Right renal pelvis (tissue), 4 donors: ENCODE measurements at places on chromosomes 12 and 14.

- DNase-seq, result no peak
These were observed 138.5 kb upstream of the NOS1 start for GRCh38 chr12:117499759-117500485.

DNA sequence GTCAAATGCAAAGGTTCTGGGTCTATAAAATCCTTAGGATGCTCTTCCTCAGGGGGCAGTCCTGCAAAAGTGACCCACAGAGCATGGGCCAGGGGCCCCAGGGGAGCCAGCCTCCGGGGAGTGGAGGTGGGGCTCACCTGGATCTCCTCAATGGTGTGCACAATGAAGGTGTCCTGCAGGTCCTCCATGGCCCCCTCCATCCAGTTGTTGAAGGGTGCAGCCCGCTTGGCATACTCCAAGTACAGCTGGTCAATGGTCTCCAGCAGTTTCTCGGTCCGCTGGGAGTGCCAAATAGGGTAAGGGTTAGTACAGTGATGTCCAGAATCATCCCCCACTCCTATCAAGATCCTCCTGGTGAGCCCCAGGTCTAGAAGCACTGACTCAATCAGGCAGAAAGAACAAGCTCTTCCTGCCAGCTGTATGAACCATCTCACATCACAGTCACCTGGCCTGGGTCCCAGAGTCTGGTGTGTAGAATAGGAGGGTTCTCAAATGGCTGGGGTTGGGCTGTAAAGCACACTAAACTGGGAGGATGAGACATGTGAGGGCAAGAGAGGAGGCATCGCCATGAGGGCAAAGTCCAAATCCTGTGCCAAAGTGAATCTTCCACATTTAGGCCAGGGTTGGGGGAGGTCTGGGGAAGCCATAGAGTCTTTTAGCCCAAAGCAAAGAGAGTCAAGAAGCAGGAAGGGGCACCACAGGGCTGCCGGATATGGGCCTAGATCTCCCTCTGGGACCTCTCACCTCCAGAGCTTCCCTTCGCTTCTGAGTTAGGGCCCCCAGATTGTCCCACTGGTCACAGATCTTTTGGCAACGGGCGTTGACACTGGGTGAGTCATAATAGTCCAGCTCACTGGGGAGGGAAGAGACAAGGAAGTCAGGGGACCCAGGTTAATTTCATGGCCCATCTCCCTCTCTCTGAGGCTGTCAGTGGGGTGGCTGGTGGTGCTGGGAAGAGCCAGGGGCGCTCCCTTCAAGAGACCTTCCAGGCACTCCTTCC lies 91.5 kb upstream of the ZFP36L1 start:
- DNase-seq, result no peak

GRCh38 chr12:19021646-19022045 lies 107.9 kb upstream of the PLEKHA5 start:
- no peak for DNase-seq

DNA sequence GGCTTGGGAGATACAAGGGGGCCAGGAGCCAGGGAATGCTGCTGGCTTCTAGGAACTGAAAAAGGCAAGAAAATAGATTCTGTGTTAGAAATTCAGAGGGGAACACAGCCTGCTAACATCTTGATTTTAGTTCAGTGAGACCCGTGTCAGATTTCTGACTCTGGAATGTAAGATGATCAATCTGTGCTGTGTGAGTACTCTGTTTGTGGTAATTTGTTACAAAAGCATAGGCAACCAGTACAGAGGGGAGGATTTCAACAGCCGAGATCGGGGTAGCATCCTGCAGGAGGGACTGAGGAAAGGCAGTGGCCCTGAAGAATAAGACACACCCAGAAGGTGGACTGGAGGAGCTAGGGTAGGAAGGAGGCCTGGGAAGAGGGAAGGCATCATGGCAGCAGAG lies 410.0 kb upstream of the CCDC196 start:
- DNase-seq, result no peak

GRCh38 chr12:65414526-65414925 lies 136.0 kb downstream of the MSRB3 start:
- DNase-seq, result no peak

DNA sequence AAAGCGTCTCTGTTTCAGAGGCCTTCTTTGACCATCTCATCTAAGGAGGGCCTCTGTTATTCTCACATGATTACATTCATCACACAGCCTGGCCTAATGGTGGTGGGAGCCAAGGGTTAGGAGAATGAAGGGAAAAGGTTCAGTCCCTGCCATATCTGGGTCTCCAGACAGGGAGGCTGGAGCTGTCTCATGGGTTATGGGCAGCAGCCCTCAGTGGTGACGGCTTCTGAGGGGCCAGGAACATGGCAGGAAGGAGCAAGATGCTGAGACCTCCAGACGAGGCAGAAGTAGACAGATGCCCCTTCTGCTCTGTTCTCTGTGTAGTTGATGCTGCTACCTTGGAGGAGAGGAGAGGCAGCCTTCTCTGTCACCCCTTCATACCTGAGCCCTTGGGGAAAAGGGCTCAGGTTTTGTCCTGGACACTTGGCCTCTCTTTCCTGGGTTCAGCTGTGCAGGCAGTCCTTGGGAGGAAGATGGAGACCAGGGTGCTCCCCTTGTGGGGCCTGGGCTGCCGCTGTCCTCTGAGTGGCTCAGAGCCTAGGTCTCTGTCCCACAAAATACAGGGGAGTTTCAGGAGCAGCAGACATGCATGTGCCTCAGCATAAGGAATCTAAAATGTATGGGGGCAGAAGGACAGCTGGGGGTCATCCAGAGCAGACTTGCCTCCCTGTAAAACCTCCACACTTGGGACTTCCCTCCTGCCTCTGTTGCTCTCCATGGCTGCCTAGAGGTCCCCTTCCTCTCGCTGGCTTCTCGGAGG lies 3.6 kb downstream of the IFI27L2 start:
- DNase-seq, result no peak

DNA sequence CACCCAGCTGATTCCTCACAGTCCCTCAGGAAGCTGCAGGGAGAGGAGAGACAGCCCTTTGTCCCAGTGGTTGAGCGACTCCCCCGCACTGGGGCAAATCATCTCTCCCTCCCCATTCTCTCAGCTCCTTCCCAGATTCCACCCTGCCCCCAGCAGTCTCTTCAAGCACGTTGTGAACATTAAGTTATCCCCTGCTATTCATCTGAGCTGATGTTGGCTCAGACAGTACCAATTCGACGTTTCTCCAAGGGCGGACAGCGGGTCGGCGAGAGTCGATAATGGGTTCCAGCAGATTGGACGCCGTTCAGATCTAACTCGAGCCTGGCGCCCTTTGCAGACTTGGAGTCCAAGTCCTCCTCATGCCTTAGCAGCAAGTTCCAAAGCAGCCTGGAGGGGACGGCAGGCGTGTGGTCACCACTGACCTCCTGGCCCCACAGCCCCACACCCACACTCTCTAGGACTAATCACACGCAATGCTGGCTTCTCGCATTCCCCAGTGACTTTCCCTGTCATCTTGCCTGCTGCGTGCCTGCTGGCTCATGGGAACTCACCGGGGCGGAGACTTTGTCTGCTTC lies 245.9 kb downstream of the CHST11 start:
- DNase-seq, result no peak

GRCh38 chr12:38431921-38432320 lies 115.3 kb downstream of the ALG10B start:
- DNase-seq, result no peak

DNA sequence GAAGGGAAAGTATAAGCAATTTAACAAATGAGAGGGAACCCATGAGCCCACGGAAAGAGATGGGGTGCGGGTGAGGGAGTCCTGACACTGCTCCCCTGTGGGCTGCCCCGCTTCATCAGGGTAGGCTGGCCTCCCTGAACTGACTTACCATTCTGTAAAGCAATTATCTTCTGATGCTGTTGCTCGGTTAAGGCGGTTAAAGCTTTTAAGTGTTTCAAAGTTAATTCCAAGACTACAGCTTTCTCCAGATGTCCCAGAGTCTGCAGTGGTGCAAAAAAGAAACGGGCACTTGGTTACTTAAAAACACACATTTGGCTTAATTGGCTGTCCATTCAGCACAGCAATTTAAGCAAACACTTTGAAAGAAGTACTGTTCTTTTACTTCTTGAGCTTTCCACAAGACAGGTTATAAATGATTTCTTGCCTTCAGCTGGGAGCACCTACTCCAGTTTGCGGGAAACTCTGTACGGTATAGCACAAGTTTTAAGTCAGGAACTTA lies 1.3 kb downstream of the BHLHE41 start:
- no peak for DNase-seq

DNA sequence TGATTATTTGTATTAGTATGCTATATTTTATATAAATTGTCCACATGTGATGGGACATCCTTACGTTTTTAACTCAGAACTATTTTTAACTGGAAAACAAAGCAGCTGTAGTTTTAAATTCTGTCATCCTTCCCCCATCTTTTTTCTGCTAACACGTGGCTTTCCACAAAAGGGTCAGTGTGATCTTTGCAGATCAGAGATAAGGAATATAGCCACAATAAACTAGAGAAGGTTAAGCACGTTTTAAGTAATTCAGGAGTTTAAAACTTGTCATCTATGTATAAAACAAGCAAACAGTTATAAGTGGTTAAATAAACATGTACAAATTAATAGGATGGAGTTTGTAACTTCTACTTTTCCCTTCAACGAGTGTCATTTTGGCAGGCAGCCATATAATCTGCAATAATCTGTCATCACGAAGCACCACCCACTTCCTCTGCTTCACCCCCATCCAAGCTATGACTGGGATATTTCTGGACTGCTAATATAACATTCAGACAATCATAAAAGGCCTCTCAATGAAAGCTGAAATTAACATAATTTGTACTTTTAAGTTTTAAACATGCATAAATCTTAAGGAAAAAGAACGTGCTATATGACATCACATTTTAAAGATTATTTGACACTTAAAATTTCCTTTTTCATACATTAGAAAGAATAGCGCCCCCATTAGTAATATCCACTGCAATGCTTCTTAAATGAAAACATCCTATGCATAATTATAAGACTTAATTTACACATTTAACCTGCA lies 15.3 kb downstream of the TAOK3 start:
- DNase-seq, result no peak

DNA sequence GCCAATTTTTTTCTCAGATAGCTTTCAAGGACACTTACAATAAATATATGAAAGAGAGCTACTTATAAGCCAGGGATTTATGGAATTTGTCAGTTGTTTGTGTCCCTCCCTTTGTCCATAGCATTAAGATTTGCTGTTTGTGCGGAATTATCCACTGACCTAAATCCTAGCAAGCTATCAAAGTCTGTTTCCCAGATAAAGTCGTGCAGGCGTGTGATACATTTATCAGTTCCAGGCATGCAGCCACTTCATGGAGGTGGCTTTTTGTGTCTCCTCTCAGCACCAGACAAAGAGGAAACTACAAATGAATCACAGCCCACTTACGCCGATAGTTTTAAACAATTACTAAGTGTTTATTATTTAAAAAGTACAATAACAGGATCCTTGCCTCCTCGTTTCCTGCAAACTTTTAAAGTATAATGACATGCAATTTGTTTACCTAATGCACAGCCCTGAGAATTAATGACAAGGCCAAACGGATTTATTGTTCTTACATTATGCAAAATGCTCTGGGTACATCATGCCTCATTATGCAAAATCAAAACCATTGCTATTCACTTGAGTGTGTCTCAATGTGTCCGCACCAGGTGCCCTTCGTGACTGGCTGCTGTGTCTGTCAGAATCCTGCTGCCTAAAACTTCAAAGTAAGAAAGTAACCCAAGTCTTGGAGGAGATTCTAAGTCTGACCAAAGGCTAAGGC lies 423.2 kb downstream of the GLT1D1 start:
- no peak for DNase-seq

- no peak for DNase-seq
These were observed 274.9 kb upstream of the SRRM4 start for GRCh38 chr12:118706437-118706836.

DNA sequence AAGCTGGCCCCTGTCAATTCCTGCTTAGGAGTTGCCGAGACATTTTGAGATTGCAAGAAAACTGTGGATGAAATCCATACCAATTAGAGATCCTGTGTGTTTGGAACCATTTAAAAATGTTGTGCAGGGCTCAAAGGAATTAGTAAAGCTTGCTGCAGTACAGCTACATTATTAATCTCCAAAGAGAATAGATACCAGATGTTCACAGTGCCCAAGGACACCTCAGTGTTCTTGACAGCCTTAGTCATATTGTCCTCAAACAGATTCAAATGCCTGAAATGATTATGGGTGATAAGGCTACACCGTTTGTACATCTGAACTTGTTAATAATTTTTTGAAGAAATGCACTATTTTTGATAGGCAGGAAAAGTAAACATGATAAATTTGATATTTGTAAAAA lies 164.6 kb downstream of the MSRB3 start:
- no peak for DNase-seq

DNA sequence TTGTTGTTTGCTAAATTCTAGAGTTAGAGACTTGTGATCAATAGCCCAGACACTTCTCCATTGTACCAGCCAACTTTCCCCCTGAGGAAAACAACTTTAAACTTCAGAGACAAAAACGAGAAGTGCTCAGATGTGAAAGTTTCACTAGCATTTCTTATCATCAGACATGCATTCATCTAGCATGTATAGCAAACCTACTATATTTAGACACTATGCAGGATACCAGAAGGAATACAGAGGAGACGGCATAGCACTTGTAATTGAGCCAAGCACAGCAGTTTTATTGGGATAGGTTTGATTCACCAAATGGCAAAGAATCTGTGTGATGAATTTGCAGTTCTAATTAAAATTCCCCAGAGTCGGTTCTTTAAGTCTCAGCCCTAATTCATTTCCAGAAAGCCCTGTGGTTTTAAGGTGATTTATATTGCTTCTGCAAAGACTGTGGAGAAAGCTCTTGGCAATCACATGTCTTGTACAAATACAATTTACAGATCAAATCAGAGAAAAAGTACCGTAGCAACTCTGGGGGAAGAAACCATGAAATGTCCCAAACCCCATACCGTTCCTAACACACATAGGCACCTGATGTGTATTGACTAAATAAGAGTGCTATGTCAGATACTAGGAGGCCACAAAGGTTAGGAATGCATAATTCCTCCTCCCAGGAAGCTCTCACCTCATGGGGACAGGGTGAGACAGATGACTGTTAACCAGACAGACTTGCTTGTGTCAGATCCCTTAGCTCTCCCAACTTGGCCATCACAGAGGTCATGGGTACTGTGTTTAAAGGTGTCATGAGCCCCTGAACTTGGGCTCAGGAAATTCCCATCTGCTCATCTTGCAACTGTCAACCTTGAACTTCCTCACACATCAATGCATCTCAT lies 69.6 kb upstream of the KRAS start:
- DNase-seq, result no peak

GRCh38 chr14:63180011-63180410 lies 24.2 kb upstream of the RHOJ start:
- DNase-seq, result no peak

DNA sequence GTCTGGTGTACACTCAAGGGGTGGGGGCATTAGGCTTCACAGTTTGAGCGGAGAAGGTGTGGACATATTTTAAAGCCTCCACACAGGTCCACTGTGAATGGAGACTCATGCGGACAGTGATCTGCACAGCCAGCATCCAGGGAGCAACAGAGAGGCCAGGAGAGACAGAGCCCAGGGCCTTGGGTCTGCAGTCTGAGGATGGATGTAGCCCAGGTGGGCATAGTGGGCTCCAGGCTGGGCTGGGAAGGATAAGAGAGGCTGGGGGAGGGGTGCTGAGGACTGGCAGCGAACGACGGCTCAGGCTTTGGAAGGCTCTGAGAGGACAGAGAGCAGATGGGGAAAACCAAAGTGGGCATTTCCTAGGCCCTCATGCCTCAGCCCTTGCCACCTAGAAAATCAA lies 128.8 kb downstream of the PAPOLA start:
- DNase-seq, result no peak
